ENCODE measurements at places on chromosomes 11 and 22.
A peak's percentile ranks its signal among the peaks of the same experiment; 100 is the strongest.

DNA sequence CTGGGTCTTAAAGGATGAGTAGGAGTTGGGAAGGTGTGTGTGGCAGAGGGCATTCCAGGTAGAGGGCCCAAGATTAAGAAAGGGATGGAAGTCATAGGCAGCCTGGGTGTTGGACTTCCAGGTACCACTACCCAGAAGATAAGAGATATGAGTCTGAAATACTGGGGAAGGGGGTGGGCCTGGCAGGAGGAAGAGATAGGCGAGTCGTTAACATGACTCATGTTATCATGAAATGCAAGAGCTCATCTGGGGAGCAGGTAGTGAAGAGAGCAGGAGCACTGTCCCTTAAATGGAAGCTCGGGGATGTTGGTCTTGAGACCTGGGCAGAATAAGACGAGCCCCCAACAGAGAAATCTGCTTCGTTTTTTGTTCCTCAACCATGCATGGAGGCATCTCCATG is 10.2 kb downstream of the ZC3H7B start:
- H3K4me1 ChIP-seq: peaks cover 11% of the 10 kb centered on the region
- H3K27ac ChIP-seq: no peak overlapping the region
- DNase-seq: no peak
- no peaks in the 10 kb centered on the region for H3K36me3 ChIP-seq
- H3K27me3 ChIP-seq: no peaks in the 10 kb centered on the region

DNA sequence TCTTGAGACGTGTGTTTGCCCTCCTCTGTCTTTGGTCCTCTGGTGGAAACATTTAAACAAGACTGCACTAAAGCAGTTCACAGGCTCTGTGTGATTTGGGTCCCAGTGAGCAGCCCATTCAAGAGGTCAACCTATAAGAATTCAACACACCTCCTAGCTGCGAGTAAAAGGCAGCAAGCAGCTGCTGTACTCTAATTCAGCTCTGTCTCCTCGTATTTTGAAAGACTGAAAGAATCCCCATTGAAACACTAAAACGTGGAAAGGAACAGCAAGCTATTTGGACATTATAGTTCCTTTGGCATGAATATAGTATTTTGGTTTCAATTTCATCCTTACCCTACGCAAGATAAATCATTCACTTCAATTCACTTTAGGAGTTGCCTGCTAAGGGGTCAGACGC is 1046.7 kb downstream of the DLG2 start:
- no peak overlapping the region for H3K4me3 ChIP-seq
- no peaks in the 10 kb centered on the region for H3K36me3 ChIP-seq
- DNase-seq: no peak
- no peaks in the 10 kb centered on the region for H3K4me1 ChIP-seq

DNA sequence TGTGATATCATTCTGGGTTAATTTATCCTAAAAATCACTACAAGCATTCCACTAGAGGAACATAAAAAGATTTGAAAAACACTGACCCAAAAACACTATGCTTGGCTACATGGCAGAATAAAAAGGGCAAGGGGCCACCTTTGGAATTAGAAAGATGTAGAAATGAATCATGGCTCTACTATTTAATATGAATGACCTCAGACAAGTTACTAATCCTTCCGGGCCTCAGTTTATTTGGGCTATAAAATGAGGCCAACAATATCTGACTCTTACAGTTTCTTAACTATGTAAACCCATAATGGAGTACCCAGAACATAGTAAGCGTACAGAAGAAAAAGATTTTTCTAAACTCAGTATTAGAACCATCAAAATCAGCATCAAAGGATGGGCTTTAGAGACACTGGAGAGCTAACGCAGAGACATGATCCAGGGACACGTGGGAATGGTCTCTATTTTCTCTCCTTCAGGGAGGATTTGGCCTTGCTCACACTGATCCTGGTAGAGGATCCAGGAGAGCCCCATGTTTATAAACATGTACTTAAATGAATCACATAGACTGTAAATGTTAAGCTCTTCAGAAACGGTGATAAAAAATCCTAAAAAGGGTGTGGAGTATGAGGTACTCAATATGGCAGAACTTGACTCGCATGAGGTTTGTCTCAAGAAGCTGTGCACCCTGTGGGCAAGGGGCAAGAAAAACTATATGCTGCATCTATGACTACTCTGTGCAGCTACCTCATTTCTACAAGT is 288.4 kb upstream of the PITPNB start:
- DNase-seq: no peak
- no peak overlapping the region for H3K27ac ChIP-seq
- no peak overlapping the region for H3K4me3 ChIP-seq
- no peaks in the 10 kb centered on the region for H3K36me3 ChIP-seq
- no peaks in the 10 kb centered on the region for H3K27me3 ChIP-seq

GRCh38 chr11:57162179-57162898 is 19.4 kb upstream of the LRRC55 start:
- no peak overlapping the region for H3K4me3 ChIP-seq
- DNase-seq: no peak
- H3K36me3 ChIP-seq: no peaks in the 10 kb centered on the region
- no peaks in the 10 kb centered on the region for H3K27me3 ChIP-seq
- H3K27ac ChIP-seq: peak overlapping the region; percentile 19
